ENCODE measurements at places on chromosomes 5 and 9.

- no peak for DNase-seq
Observed at GRCh38 chr9:77161966-77162365, 15.4 kb upstream of the VPS13A start.

DNA sequence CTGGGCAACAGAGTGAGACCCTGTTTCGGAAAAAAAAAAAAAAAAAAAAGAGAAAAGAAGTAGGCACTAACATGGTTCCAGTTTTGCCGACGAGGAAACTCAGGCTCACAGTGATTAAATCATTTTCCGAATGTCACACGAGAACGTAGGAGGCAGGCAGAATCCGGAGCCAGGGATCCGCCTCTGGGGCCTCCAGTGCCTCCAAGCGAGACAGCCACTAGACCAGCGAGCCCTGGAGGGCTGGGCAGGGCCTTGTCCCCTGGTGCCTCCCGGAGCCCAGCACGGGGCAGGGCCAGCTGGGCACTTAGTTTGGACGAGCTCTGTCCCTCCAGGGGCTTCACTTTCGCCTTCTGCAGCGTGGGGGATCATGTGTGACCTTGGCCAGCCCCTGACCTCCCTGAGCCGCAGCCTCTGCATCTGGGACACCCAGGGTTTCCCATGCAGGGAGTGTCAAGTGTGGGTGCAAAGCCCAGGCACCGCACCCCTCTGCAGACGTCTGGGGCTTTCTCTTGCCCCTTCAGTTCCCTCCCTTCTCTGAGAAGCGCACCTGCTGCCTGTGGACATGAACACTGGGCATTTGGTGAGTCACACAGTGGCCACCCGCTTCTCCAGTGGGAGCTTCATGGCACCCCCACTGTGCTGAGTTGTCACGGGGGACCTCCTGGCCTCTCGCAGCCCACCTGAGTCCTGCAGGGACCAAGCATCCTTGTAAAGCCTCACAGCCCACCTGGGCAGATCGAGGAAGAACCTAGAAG is 80.3 kb downstream of the RXRA start:
- no peak for DNase-seq

DNA sequence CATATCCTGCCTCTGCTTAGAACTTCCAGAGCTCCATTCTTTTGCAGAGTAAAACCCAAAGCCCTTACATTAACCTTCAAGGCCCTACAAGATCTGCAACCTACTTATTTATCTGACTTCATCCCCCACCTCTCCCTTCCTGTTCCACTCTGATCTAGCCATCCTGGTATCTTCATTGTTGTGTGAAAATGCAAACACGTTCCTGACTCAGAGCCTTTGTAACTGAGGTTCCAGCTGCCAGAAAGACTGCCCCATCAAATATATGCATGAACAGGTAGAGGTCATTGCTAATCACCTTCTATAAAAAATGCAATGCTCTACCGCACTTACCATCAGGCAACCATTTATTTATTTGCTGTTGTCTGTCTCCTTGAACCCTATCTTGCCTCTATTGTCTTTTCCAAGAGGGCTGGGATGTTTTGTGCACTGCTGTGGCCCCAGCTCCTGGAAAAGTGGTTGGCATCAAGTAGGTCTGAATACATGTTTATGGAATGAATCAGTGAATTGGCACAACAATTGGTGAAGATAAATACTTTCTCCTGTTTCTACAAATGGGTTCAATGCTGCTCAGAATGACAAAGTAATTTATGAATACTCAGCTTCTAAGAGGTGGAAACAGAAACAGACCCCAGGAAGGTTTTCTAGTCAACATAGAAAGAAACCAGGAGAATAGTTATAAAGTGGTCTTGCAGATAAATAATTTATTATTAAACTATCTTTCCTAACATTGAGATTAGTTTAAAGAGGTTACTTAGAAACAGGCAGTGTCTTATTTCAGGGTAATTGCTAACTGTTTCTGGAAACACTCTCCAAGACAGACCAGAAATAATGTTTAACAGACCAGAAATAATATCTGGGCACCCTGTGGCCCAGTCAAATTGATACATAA is 230.6 kb upstream of the CD180 start:
- DNase-seq, result no peak

- no peak for DNase-seq
Observed at GRCh38 chr5:142904416-142904815, 134.2 kb downstream of the ARHGAP26 start.

GRCh38 chr5:39202597-39203274 is 16.6 kb downstream of the FYB1 start:
- DNase-seq, result no peak

GRCh38 chr9:1959371-1959770 is 55.8 kb upstream of the SMARCA2 start:
- DNase-seq, result no peak

- DNase-seq, result no peak
Observed at GRCh38 chr9:130689937-130690700, 3.5 kb upstream of the EXOSC2 start.

GRCh38 chr9:38696999-38697398 is 22.9 kb downstream of the FAM240B start:
- DNase-seq, result no peak

GRCh38 chr5:95901676-95902627 is 59.7 kb downstream of the ELL2 start:
- DNase-seq, result no peak

- DNase-seq, result no peak
Observed at GRCh38 chr5:172999372-172999973, 15.9 kb downstream of the ATP6V0E1 start.

GRCh38 chr9:108363311-108363710 is 492.5 kb downstream of the ACTL7B start:
- no peak for DNase-seq

DNA sequence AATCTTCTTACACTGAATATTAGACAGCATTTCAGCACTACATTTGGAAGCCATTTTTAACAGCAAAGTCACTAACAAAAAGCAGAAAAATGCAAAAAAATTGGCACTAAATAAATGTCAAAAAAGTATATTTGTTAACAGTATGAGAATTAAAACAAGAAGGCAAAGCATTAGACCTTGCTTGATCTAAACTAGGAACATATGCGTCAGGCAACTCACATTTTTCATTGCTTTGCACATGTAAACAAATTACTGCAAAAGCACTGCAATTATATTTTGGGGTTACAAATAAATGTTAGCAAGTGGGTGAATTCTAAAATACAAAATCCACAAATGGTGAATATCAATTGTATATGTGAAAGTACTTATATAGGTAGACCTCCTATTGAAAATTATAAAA is 49.0 kb upstream of the RAPGEF6 start:
- DNase-seq, result no peak

DNA sequence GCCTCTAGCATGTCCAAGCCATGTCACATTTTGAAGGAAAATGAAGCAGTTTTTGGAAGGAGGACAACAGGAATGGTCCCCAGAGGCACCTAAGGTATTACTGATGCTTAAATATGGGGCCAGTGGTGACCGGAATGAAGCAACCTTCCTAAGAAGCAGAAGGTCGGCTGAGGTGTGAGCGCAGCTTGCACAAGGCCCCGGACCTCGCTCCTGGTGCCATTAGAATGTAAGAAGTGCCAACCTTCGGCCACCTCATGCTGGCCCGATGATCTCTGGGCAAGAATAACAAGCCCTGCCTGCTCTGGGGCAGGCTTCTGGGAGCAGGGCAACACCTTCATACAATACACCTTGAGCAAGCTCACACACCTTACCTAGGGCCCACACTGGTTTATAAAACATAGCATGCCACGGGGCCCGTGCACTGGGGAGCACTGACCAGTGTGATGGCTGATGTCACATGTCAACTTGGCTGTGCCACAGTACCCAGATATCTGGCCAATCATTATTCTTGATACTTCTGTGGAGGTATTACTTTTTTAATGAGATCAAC is 21.9 kb downstream of the SEMA4D start:
- DNase-seq, result no peak

GRCh38 chr9:69325409-69326212 is 596 bp downstream of the ENTREP1 start:
- no peak for DNase-seq

GRCh38 chr5:127899214-127899610 is 184.4 kb upstream of the SLC12A2 start:
- no peak for DNase-seq
